Amygdala (tissue), 56 donors: ENCODE measurements at places on chromosomes 1 and 21.
A peak's percentile ranks its signal among the peaks of the same experiment; 100 is the strongest.

- DNase-seq: no peak
These were observed 6.0 kb upstream of the DUSP10 start for GRCh38 chr1:221747839-221748238.

DNA sequence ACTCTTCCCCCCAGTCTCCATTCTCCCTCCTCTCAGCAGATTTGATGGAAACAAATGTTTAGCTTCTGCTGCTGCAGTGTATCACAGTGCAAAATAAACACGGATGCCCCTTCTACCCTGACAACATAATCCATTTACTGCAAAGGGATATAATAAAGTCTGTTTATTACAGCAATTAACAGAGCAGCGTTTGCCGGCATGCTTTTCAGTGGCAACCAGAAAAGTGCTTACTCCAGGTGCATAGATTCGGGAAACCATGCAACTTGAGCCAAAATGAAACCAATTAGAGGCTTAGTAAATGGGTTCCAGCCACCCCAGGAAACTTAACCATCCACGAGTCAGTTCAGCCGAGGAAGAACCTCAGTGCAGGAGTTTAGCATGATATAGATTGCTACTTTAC, 12.9 kb upstream of the LEMD1 start:
- no peak for DNase-seq

DNA sequence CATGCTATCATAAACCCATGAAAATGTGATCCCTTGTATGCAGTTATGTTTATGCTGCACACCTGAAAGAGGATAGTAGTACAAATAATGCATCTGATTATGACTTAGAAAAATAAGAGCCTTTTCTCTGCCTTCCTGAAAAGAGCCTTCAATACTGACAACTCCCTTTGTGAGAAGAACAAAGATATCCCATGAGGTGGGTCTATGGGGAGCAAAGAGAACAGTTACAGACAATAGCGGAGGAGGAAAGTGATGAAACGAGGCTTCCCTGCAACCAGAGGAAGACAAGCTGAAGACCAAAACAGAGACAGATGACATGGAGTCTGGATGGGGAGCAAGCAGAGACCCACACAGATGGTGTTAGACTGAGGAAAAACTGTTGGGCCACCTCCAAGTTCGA, 598.3 kb upstream of the PLXNA2 start:
- no peak for DNase-seq

GRCh38 chr1:224459966-224460365, 25.4 kb upstream of the WDR26 start:
- no peak for DNase-seq

DNA sequence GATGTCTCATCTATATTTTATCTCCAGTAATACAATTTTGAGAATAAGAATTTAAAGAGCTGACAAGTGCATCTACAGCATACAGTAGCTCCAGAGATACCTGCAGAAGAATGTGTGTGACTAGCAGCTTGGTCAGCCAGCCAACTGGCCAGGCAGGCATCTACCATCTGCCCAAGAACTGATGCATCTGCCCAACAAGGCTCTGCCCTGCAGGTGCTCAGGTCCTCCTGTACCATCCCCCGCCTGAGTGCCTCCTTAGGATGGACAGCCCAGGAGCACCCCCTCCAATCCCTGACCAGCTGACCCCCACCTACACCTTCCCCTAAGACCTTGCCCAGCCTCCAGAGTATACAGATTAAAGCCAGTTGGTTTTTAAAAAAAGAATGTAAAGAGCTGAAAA, 30.3 kb downstream of the TMEM69 start:
- no peak for DNase-seq

- DNase-seq: no peak
These were observed 83.1 kb downstream of the PATJ start for GRCh38 chr1:61825393-61825792.

- no peak for DNase-seq
These were observed 40.6 kb upstream of the PLA2G5 start for GRCh38 chr1:20029178-20029912.

- DNase-seq: no peak
These were observed 112.2 kb upstream of the BMP8A start for GRCh38 chr1:39379187-39379586.

DNA sequence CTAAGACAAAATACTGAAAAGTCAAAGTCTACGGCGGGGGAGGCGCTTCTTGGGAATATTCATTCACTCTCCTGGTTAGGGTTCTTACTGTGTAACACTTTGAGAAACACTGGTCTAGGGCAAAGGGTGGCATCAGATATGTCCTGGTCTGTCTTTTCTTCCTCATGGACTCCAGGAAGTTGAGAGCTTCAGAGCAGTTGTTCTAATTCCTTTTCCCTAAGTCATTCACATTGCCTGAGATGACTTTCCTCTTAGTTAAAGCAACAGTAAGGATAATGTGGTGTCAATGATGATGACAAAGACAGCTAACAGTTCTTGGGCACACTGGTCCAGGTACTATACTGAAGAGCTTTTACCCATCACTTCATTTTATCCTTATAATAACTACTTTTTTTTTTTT, 27.0 kb downstream of the FGGY start:
- no peak for DNase-seq

DNA sequence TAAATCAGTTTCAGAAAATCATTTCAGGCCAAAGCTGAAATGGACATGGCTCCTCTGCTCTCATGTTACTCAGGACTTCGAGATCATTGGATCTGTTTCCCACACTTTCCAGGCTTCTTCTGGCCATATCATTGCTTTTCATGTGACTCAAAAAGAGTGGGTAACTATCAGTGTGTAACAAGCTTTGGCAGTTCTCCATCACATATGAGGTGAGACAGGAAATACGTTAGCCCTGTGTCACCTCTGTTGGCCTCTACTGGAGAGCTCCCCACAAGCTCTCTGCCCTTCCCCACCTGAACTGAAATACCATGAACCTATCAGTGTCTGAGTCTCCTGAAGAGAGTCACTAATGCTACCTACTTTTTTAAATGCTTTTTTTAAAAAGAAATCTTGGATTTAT, 128.2 kb downstream of the LBR start:
- no peak for DNase-seq

DNA sequence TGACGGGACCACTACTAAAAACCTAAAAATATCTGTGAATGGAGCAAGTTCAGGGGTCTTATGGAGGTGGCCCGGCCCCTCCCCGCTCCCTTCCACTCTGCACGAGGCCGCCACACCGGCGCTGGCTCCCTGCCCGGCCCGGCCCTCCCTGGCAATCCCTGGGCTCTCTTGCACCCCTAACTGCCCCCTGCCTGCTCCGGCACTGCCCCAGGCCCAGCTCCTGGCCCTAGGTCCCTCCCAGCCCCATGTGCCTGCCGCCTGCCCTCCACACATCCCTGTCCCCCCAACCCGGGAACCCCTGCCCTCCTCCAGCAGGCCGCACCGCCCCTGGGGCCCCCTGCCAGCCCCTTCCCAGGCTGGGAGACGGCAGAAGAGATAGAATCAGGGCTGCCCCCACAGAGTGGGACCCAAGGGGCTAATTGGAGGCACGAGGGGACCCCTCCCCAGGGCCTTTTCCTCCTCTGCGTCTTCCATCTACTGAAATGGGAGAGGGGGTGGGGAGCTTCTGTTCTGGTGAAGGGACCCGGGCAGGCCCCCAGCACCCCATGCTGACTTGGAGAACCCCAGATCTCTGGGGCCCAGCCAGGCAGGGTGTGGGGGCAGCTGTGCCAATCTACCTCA, 9.3 kb upstream of the CTRC start:
- DNase-seq: no peak

GRCh38 chr1:39105061-39105840, 79.1 kb downstream of the NDUFS5 start:
- DNase-seq: peak; percentile 29

GRCh38 chr1:33429856-33430691, 821 bp downstream of the PHC2 start:
- DNase-seq: peak; percentile 37

DNA sequence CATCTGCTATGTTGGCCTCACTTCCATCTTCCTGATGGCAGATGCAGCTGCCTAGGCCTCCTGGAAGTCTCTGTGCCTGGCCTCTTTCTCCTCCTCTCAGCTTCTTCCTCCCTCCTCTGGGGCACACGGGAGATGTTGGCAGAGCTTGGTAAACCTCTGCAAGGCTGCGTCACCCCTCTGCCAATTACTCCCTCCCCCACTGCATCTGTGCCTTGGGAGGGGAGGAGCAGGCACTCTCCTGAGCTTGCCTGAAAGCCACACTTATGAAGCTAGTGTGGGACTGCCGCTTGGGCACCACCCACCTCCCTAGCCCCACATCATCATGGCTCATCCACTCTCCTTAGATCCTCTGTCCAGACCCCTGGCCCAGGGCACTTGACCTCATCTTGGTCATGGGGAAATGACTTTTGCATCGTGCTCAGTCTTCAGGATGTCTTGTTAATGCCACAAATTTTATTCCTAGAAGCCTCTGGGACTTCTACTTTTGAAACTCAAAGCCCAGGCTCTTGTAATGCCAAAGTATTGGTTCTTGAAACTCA, 7.3 kb upstream of the TMEM51 start:
- no peak for DNase-seq

DNA sequence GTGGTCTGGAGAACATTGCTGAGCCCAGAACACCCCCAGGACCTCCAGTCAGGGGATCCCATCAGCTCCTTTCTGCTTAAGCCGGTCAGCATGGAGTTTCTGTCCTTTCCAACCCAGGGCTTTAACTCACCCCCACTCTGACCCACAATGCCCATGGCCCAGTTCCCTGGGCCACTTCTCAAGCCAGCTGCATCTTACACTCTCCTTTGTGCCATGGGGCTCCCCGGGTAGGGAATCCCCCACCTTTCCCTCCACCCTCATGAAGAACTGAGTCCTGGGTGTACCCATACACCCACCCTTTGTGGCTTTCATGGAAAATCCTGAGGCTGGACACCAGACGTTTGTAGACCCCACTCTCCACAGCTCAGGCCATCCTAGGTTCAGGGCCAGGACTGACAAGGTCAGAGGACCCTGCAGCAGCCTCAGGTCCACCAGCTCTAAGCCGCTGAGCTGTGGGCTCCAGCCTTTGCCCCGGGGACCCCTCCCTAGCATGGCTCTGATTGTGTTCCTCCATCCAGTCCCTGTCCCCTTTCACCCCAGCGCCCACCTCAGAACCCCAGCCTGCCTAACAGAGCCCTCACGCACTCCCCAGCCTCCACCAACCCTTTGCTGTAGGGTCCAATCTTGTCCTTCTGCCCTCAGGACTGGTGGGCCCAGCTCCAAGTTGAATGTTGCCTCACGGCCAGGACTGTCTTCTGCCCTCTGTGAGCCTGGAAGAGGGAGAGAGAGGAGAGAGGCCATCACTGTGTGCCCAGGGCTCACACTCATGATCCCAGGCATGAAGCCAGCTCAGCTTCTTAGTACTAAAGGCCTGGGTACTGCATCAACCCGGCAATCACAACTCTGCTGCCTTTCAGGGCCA, 394.8 kb downstream of the MATN1 start:
- no peak for DNase-seq

GRCh38 chr1:201420608-201421002, 925 bp downstream of the TNNI1 start:
- no peak for DNase-seq

GRCh38 chr1:89919174-89919573, 75.7 kb upstream of the ZNF326 start:
- no peak for DNase-seq

DNA sequence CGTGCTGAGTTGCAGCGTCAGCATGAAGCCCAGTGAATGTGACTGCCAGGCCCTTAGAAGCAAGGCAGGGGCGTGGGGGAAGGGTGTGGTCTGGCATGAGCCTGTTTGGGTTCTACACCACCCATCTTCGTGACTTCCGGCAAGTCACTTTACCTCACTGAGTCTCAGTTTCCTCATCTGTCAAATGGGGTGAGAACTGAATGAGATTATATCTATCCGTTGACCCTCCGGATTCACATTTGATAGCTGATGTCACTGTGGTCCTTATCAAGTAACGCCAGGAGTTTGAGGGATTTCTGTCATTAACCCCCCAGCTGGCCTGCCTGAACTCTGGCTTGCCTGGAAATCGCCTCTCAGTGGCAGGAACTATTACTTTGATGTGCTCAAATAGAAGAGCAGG, 15.6 kb downstream of the MRPL37 start:
- DNase-seq: no peak

GRCh38 chr21:41141031-41141457, 26.9 kb upstream of the BACE2 start:
- no peak for DNase-seq

DNA sequence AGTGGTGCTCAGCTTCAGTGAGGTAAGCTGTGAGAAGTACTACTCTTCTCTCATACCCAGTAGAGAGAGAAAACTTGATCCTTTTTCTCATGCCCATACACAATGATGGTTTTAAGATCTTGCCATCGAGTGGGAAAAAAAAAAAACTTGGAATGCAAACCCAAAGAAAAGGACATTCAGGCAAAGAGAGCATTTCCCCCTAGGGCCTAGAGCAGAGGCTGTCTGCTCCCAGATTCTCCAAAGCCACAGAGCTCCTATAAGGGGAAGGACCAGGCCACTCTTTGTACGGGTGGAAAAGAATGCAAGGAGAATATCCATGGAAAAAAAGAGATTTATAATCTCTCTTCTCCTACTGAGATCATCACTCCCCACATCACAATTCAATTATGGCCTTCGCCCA, 34.9 kb downstream of the MROH9 start:
- no peak for DNase-seq

GRCh38 chr1:174988539-174988938, 11.2 kb upstream of the CACYBP start:
- no peak for DNase-seq

- DNase-seq: no peak
These were observed 2.0 kb downstream of the EDARADD start for GRCh38 chr1:236395947-236396664.

GRCh38 chr21:46180778-46181391, 3.4 kb downstream of the SPATC1L start:
- no peak for DNase-seq

GRCh38 chr21:17003763-17004373, 509.0 kb upstream of the CXADR start:
- no peak for DNase-seq

- DNase-seq: no peak
These were observed 74.7 kb downstream of the NTPCR start for GRCh38 chr1:233025157-233025556.

GRCh38 chr1:182685215-182685614, 828 bp upstream of the RGS8 start:
- DNase-seq: no peak

DNA sequence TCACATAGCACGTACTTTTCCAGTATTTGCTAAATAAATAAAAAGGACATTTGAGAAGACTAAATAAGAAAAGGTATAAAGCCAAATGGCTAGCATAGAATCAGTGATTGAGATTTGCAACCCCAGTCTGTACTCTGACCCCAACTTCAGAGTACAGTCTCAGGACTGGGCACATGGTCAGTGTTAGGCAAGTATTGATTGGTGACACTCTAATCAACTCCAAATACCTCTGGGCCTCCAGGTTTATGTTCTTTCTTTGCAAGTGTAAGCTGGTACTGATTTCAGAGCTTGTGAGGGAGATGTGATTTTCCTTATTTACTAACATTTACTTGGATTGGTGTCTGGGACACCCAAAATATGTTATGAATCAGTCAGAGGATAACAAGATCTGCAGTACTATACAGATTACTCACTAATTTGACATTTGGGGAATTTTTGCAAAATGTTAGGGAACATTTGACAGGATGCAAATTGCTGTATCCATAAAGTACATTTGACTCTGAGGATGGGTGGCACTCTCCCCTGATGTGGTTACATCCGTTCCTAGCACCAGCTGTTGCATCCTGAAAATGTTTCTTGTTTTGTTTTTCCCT, 34.2 kb downstream of the LMO4 start:
- DNase-seq: no peak
